ENCODE measurements at places on chromosomes 7 and 10.
A peak's percentile ranks its signal among the peaks of the same experiment; 100 is the strongest.

DNA sequence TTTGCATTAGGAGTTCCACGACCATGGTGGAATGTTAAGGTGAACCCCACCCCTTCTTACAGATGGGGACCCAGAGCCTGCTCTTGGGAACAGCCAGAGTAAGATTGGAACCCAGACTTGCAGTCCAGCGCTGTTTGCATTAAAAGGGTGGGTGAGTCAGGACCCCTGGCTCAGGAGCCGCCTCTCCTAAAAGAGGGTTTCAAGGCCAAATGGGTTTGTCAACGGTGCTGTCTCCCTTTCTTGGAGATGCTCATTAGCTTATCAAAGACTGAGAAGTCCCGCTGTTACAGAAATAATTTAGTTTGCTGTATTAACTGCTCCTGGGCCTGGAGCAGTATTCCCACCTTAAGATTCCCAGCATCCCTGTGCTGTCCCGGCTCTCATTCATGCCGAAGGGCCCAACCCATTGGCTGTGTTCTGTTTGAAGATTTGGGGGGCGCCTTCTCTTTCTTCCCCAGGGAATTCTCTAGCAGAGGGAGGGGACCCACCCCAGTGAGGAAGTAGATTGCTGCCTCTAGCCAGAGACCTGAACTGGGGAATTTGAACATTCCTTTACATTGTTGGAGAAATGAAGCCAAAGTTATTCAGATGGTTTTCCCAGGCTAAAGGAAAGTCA is 1.8 kb downstream of the MARVELD1 start:
- DNase-seq = no peak

DNA sequence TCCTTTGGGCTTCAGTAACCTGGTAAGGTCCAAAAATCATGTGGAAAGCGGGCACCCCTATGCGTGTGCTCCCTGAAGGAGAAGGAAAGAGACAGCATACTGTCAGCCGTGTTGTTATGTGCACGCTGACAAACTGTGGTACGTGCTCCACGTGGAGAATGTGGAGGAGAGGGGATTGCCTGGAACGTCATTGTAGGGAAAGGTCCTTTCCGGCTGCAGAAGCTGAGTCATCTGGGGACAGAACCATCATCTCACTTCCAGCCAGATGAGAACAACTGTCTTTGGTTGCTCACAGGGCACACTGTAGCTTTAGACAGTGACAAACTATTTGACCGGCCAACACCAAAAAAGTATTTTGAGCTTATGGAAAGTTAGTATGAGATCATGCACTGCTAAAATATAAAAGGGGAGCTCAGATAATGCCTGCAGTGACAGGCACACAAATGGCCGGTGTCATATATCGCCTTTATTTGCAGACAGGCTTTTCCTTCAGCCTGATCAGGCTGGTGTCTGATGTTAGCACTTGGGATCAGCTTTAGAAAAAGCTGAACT is 38.8 kb upstream of the GRB10 start:
- no peak for DNase-seq

- DNase-seq = no peak
Observed at GRCh38 chr7:116356979-116357378, 142.6 kb upstream of the CAV2 start.

DNA sequence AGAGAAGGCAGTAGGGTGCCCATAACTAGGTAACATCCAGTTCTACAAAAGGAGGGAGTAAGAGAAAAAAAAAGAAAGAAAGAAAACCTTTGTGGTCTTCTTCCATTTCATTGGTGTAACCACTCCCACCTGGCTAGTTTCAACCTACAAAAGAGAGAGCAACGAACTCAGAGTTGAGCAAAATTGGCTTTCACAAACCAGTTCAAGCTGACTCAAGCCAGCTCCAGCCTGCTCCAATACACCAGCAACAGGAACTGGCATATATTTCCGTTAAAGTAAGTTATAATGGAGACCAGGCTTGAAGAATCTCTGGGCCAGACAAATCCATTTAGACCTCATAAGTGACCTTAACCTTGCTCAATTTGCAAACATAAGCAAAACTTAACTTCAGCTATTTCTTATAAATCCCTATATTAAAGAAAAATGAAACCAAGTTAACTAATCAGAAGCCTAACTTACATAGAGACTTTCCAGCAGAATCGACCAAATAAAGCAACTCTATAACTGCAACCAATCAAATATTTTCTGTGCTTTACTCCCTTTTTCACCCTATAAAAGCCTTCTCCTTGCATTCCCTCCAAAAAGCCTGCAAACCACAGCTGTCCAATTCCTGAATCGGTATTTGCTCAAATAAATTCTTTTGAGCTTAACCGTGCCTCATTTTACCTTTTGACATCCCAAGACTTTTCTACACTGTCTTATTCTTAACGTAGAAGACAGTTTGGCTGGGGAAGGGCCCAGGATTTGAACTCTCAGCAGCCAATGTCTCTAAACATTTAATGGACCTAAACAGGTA is 10.1 kb downstream of the ANKRD22 start:
- DNase-seq = no peak

DNA sequence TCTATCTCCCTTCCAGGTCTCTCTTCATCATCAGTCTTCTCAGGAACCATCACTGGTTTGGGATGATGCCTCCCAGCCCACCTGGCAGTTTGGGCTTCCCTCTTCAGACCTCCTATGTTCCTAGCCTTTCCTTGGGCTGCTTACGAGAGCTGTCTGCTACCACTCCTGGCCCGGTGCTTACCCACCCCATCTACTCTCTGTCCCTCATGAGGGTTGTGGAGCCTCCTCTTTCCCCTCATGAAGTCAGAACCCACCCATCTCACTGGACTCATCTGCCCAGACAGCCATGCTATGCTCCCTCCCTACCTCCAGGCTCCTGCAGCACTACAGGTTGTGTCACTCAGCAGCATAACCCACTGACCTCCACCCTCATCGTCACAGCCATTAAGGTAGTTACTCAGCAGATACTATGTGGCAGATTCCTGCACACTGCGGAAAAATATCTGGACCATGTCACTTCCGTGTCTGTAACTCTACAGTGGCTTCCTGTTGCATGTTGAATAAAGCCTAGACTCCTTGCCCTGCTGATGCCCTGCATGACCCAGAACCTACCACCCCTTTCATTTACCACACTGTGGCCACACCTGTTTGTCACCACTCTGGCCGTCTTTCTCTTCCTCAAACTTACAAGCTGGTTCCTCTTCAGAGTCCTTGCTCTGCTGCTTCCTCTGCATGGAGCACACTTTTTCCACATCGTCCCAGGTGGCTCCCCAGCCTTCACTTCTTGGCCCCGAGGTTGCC is 2.0 kb downstream of the DBNL start:
- no peak for DNase-seq

GRCh38 chr7:493661-494251 is 25.9 kb downstream of the PDGFA start:
- DNase-seq = no peak

GRCh38 chr7:69624435-69625230 is 26.4 kb downstream of the AUTS2 start:
- DNase-seq = peak; percentile 45

DNA sequence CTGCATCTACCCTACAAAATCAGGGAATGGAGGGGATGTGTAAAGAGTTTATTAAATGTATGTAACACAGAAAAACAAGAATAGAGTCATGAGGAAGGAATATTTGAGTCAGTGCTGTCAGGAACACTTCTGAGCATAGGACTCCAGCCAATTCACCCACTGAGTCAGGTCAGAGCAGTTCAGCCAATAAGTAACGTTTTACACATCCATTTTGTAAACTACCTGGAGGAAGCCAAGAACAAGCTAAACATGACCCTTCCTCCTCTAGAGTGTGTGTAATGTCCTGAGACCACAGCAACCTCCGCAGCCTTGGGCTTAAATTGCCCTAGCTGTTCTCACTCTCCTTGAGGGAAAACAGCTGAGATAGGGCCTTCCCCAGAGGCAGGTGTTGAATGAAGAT is 691.5 kb upstream of the LRRN3 start:
- no peak for DNase-seq

- no peak for DNase-seq
Observed at GRCh38 chr7:33698041-33698440, 207.3 kb upstream of the BMPER start.

DNA sequence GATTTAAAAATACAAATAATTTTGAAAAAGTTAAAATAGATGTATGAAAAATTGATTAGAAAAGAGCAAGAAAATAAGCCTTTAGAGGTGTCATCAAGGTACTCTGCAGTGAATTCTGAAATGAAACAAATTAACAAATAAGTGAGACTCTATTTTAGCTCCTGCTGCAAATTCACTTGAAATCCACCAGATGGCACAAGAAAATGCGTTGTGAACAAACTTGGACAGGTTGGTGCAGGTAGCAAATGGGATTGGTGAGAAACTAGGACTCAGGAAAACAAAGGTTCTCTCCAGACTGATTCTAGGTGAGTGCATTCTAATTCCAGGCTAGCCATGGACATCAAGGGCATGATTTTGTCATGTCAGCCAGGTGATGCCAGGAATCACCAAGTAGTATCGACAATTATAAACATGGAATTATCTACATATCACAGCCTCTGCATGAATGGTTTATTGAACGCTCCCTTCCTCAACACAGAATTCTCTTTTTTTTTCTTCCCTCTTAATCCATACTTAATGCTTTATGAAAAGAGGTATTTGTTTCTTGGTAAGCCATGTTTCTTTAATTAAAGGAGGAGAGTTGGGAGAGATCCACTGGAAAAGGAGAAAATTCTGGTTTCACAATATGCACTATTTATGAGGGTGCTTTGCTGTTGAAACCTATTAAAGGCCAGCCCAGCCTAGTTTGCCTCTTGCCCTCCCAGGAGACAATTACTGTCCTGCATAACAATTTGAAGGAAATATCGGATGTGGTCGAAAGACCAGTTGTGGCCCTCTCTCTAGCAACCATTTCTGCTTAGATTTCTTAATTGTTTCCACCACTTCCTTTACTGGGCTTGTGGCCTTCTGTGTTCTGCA is 118.1 kb downstream of the ZNF365 start:
- DNase-seq = no peak

DNA sequence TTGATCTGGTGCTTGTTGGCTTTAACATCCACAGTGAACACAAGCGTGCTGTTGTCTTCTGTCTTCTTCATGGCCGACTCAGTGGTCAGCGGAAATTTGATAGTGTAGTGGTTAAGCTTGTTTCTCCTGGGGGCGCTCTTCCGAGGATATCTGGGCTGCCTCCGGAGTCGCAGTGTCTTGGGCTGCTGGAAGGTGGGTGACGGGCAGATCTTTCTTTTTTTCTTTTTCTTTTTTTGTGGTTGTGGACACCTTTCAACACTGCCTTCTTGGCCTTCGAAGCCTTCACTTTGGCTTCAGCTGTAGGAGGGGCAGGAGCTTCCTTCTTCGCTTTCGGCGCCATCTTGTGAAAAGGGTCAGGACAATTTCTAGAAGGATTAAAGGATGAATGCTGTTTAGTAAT is 23.8 kb upstream of the RPA3 start:
- DNase-seq = peak; percentile 9

- no peak for DNase-seq
Observed at GRCh38 chr7:39911167-39911566, 38.9 kb upstream of the CDK13 start.

GRCh38 chr10:3873728-3874461 is 88.9 kb upstream of the KLF6 start:
- no peak for DNase-seq

DNA sequence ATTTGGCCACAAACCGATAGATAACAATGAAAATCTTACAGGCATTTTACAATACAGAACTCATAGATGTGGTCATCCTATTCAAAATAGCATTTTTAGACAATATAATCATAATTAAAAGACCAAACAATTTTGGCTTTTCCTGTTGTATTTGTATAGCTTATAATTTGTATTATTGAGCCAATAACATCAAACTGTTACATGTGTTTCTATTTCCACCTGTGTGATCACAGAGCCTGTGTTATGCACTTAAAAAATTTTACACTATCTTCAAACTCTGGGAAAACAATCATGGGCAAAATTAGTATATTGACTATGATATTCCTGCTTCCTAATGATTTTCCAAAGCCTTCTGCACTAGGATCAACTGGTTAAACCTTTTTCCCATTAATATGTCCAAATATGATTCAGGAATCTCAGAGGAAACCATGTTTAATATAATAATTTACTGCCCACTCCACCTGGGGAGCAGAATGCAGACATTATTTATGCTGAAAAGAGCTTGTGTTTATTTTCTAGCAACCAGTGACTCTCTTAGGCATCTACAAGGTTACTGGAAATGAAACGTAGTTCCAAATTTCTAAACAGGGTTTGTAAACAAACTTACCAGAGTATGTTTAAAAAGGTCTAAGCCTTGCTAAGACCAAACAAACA is 1.7 kb downstream of the RHOBTB1 start:
- DNase-seq = no peak

DNA sequence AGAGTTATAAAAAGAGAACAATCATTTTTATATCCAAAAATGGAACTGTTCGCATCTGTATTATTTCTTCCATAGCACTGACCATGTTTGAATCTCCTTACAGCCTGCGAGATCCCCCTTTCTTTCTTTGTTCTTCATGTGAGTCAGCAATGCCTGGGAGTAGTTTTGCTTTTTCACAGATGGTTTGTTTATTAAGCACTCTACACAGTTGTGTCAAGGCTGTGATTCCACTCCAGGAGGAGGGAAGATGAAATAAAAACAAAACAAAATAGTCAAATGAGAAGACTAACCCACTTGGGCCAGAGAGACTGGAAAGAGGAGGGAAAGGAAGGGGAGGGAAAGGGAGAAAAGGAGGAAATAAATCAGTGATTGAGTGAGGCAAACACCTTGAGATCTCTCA is 7.8 kb downstream of the LIPF start:
- DNase-seq = no peak

- DNase-seq = no peak
Observed at GRCh38 chr7:107627002-107627401, 33.6 kb upstream of the SLC26A4 start.

- DNase-seq = no peak
Observed at GRCh38 chr7:7841027-7841426, 122.6 kb upstream of the RPA3 start.

DNA sequence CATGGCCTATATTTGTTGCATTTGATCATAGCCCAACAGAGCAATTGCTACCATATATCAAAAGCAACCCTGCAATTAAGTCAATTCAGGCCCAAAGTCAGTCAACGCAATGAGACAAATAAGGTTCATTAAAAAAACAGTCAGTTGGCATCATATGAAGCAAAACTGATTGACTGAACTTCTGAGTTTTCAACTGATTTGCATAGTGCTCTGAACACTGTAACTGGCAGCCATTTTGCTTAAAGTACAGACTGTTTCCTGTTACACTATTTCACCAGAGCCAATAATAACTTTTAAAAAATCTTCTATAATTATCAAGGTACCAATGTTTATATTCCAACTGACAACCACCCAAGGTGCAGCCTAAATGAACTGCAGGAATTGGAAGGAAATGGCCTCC is 68.4 kb upstream of the RAPGEF5 start:
- no peak for DNase-seq

GRCh38 chr7:74501298-74501697 is 47.6 kb downstream of the GTF2IRD1 start:
- no peak for DNase-seq

- peak; percentile 89 for DNase-seq
Observed at GRCh38 chr7:21946222-21946709, 567 bp upstream of the CDCA7L start.
